ENCODE measurements at places on chromosomes 13 and 19.
A peak's percentile ranks its signal among the peaks of the same experiment; 100 is the strongest.

DNA sequence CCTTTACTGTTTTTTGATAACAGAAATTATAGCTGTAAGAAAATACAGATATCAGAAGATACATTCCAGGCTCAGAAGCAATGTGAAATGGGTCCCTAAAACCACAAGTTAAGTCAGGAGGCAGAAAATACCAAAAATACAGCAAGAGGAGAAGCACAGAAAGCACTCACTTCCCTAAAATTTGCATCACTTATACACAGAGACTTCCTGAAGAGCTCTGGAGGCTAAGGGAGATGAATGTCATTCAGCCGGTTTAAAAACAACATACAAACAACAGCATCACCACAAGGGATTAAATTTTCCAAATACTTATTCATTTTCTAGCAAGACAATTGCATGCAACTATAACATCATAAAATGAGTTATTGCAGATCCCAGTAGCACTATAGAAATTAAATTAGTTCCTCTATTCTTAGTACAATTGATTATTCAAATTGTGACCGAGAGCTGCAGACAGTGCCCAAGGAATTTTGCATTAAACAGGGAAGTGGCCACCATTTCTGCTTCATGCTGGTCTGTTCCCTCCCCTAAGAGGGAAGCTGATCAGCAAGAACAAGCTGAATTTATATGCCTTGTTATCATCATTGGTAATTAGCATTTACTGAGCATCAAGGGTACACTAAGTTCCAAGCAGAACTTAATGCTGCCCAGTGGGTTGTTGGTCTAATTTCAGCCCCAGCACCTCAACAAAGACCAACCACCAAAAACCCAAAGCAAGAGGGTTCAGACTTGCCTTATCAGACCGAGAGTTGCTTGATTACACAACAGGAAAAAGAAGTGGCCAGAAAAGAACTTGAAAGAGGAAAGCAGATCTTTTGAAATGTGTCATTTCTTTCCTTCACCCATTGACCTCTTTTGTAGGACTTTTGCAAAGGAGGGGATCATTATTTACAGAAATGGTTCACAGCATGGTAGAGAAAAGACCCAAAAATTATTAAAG is 140.7 kb downstream of the KCTD12 start:
- no peak for DNase-seq

GRCh38 chr13:114145256-114145655 is 12.8 kb upstream of the RASA3 start:
- DNase-seq: no peak

DNA sequence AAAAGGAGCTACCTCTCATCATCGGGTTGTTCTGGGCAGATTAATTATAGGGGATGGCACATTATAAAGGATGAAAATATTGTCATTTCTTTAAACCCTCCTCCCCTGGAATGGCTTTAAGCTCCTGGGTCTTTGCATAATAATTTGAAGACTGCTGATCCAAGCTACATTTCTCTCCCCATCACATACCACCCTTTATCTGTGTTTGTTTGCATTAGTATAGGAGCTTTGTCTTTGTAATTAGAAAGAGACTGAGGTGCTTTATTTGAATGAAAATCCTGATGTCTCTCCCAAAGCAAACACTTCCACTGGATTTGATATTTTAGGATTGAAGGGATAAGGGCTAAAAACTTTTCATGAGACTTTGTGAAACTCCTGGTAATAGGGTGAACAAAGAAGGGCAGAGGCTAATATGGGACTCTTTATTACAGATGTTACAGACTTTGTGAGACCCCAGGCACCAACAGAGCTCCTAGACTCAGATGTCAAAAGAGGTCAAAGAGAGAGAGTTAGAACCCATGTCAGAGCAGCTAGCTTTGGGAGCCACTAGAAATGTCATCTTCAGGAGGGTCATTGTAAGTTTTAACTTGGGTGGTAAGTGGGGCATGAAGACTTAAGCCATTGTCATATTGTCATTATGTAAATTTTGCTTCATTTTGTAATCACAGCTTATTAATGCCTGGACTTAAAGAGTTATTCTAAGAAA is 75.3 kb upstream of the RXFP2 start:
- DNase-seq: no peak

DNA sequence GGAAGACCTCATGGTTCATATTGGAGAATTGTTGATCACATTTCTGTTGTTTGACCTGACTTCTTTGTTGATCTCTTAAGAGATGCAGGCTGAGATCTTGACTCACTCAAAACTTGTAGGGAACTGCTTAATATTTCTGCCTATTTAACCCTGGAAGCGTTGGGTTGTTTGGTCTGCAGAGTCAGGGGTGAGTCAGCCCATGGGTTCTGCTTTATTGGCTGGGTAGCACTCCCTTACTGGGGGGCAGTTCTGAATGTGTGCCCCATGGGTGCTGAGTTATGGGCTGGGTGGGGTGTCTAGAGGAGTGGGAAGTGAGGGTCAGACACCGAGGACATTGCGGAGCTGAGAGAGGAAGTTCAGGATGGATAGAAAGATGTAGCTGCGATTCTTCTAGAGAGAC is 87.9 kb downstream of the LRCH1 start:
- DNase-seq: no peak

GRCh38 chr13:108439556-108439955 is 170.0 kb downstream of the TNFSF13B start:
- DNase-seq: peak; percentile 23

- no peak for DNase-seq
These were observed 660.4 kb downstream of the SLITRK1 start for GRCh38 chr13:83221813-83222241.

GRCh38 chr13:99610702-99611289 is 109.5 kb downstream of the TM9SF2 start:
- no peak for DNase-seq

GRCh38 chr13:102440259-102440936 is 38.5 kb upstream of the FGF14 start:
- DNase-seq: peak; percentile 50

DNA sequence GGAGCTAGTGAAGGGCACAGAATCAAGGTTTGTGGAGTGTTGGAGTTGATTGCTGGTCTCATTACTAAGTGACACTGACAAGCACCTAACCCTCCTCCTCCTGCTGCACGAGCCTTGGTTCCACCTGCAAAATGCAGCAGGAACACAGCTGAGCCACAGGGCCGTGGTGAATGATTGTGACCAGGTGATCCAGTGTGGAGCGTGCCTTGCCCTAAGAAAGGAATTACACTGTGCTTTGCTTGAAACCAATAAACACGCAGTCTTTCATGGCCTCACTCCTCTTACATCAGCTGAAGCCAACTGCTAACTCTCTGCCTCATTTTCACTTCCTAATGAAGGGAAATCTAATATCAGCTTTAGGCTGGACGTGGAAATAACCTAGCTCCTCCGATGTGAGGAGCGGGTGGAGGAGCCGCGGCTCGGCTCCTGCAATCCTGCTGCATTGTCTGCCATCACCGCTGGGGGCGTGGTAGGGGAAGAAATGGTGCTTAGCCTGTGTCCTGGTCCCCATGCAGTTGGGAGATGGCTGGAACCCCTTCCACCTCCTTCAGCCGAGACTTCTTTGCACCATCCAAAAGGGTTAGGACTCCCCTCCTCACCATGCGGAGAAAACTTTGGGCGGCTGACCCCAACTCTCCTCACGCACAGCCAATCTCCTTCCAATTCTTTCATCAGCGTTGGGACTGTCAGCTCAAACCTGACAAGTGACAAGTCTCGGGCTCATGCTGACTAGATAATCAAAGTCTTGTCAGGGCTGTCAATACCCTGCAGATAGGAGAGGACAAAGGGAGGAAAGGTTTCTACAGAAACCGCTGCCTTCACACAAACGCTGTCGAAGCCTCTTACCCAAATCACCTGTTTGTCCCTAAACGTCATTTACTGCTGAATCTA is 427.9 kb downstream of the ZNF536 start:
- peak; percentile 33 for DNase-seq

- DNase-seq: no peak
These were observed 29.5 kb upstream of the POU2F2 start for GRCh38 chr19:42161616-42162263.

GRCh38 chr13:23752111-23753001 is 136.8 kb downstream of the MIPEP start:
- no peak for DNase-seq

GRCh38 chr19:55012306-55012705 is 25.8 kb downstream of the GP6 start:
- no peak for DNase-seq

- no peak for DNase-seq
These were observed 171.3 kb downstream of the DACH1 start for GRCh38 chr13:71695662-71696061.

- no peak for DNase-seq
These were observed 99.6 kb upstream of the HTR2A start for GRCh38 chr13:46996316-46997030.

DNA sequence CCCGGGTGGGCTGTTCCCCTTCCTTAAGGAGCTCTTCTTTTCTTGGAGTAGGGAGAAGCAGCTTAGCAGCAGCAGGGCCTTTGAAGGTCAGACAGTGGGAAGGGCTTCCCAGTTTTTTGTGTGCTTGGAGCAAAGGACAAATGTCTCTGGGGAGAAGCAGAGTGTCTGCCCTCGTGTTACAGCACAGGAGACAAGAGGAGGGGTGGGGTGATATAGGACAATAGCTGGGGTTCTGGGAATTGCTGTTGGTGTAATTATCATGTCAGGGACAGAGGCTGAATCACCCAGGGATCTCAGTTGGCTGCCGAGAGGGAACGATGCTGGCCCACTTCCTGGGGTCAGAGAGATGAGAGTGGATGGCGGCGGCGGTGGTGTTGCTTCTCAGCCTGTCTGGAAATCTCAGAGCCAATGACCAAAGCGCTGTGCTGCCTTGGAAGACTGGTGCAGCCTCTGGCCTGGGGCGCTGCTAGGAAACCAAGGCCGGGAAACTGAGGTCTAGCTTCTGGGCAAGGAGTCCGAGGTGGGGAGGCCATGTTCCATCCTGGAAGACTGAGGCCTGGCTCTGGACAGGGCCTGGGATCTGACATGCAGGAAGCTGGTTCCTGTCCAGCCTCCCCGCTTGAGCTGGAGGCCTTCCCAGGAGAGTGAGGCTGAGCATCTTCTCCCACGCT is 1.2 kb downstream of the INAFM1 start:
- DNase-seq: no peak

DNA sequence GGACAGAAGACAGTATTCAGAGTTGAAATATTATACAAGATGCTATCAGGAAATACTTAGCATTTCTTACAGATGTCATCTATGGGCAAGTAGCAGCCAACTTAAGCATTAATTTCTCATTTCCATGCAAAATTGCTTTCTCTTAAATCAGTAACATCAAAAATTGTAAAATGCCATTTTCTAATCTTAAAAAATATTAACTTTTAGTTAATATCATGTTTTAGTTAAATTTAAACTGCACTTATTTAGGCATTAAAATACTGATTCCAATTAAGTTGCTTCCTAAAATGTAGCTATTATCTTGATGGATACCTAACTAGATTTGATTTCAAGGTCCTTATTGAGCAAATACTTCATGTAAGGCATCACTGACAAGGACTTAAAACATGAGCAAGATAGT is 27.8 kb downstream of the METTL21C start:
- no peak for DNase-seq

GRCh38 chr19:29084266-29084665 is 128.7 kb downstream of the UQCRFS1 start:
- no peak for DNase-seq

- no peak for DNase-seq
These were observed 21.9 kb upstream of the ZNF432 start for GRCh38 chr19:52070496-52070895.
